Neural progenitor cell (in vitro differentiated cells): ENCODE measurements at places on chromosomes 1 and 21. TPM values are rescaled to one million over a fixed set of nuclear protein-coding genes. Genes with fewer than 3 reads are reported as not detected.

DNA sequence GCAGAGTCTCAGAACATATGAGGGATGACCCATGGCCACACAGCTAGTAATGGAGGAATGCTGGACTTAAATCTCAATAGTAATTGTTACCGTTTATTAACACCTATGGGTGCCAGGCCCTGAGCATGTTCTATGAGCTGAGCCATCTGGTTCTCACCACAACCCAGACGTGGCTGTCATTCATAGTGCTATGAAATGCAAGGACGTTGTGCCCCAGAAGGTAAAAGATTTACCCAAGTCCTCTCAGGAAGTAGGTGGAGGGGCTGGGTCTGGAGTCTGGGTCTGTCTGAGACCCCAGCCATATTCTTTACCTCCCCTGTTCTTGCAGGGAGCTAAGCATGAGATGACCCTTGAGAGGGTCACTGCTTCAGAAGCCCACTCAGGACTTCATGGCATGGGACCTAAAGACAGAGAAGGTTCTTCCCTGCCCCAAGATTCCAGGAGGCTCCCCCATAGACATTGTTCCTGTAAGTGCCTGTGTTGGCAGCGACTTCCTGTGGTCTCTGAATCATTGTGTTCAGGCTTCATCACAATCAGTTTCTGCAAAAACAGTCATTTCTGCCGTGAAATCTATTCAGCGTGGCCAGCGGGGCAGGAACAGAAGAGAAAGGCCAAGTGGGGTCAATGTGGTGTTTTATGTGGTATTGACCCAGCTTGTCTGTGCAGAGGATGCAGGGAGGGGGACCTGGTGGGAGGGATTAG is 475.4 kb downstream of the PTPRU start:
- H3K4me3 ChIP-seq: no peak overlapping the region
- no peaks in the 10 kb centered on the region for H3K27me3 ChIP-seq
- H3K27ac ChIP-seq: no peak overlapping the region
- no peaks in the 10 kb centered on the region for H3K36me3 ChIP-seq

GRCh38 chr1:38326135-38326534 is 279.5 kb upstream of the POU3F1 start:
- no peaks in the 10 kb centered on the region for H3K4me1 ChIP-seq
- H3K4me3 ChIP-seq: no peak overlapping the region
- H3K27me3 ChIP-seq: no peaks in the 10 kb centered on the region
- H3K27ac ChIP-seq: no peak overlapping the region
- no peaks in the 10 kb centered on the region for H3K36me3 ChIP-seq
- DNase-seq: no peak

The AADACL3 gene
- not detected in 2 replicates for total RNA-seq

The S100A14 gene
- not detected in 2 replicates for total RNA-seq

The FNDC10 gene
- 2.5 and 7.8 TPM in 2 replicates for total RNA-seq

GRCh38 chr1:56329970-56330369 is 249.4 kb downstream of the PLPP3 start:
- no peak for DNase-seq
- H3K4me1 ChIP-seq: peaks cover 3% of the 10 kb centered on the region
- H3K27me3 ChIP-seq: no peaks in the 10 kb centered on the region
